Fibroblast of skin of scalp (primary cell): ENCODE measurements at places on chromosomes 11 and 22.

DNA sequence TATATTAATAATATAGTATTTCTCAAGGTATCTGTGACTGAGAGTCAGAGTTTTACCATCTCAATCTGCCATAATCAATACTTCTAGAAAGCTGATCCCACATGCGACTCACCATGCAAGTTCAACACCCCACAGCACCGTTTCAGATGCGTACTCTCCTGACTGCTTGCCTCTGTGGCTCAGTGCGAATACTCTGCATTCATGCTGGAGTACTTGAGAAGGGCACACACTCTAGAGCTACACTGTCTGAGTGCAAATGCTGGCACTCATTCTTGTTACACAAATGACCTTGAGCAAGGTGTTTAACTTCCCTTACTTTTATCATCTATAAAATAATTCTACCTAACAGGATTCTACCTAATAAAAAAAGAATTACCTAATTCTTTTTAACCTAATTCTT, 12.5 kb downstream of the SNU13 start:
- DNase-seq = no peak

DNA sequence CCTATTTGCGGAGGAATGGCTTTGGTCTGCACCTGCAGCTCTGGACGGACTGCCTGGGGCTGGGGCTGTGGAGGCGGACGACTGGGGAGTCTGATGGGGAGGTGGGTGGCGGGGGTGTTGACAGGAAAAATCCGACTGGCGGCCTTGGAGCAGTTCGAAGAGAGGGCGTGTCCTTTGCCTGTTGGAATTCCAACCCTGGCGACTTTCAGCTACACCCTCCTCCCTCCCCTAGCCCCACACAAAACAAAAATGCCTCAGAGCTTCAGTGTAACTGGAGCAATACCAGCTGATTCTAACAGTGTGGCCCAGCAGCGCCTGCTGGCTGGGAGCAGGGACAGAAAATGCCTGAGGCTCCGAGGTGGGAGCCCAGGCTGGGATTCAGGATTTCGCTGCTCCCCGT, 85.4 kb downstream of the ATXN10 start:
- peak; percentile 69 for DNase-seq

GRCh38 chr22:30541961-30542810, 4.4 kb downstream of the SEC14L6 start:
- no peak for DNase-seq

GRCh38 chr11:72234514-72234830, 9.5 kb downstream of the PHOX2A start:
- no peak for DNase-seq

DNA sequence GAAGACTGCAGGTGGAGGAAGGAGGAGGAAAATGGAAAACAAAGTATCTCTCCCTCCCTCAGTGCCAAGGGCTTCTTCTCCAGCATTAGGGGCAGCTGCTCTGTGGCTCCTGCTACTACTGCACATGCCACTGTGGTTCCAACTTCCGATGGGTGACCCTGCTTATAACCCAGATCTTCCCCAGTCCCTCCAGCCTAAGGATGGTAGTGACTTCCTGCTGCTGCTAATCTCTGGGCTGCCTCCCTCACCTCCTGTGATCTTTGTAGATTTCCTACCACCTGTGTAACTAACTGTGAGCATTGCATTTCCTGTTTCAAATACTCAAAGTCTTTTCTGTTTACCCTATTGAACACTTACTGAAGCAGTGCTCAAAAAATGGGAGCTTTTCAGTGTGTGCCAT, 28.7 kb upstream of the TRPC6 start:
- no peak for DNase-seq

DNA sequence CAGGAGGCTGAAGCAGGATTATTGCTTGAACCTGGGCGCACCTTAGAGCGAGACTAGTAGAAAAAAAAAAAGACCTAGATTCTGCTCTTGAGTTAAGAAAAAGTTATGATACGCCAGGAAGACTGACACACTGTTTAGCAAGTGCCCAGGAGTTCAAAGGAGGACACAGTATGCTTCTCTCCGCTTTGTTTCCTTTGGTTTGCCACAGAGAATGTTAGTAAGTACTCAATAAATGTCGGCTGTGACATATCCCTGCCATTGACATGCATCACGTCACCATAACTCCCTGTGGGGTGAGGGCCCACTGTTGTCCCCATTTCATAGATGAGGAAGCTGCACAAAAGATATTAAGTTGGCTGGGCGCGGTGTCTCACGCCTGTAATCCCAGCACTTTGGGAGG, 7.1 kb downstream of the SPTBN2 start:
- DNase-seq = no peak
